ENCODE measurements at places on chromosomes 7 and 10.

DNA sequence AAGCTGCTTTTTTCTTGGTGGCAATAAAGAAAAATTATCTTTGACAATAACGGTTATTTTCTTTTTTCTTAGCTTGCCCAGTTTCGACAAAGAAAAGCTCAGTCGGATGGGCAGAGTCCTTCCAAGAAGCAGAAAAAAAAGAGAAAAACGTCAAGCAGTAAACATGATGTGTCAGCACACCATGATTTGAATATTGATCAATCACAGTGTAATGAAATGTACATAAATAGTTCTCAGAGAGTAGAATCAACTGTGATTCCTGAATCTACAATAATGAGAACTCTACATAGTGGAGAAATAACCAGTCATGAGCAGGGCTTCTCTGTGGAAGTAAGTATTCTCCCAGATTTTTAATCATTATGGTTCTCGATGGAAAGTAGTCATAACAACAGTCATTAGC, 33.0 kb downstream of the AKAP9 start:
- H3K27me3 ChIP-seq, result no peaks in the 10 kb centered on the region
- peaks cover 6% of the 10 kb centered on the region for H3K4me1 ChIP-seq
- H3K27ac ChIP-seq, result no peak overlapping the region
- no peak for DNase-seq
- peaks cover 5% of the 10 kb centered on the region for H3K36me3 ChIP-seq

GRCh38 chr7:45897042-45897690, 8.9 kb downstream of the IGFBP1 start:
- no peak overlapping the region for H3K4me3 ChIP-seq
- H3K27me3 ChIP-seq, result peaks cover 22% of the 10 kb centered on the region
- DNase-seq, result no peak
- no peaks in the 10 kb centered on the region for H3K36me3 ChIP-seq
- H3K27ac ChIP-seq, result no peak overlapping the region
- H3K4me1 ChIP-seq, result no peaks in the 10 kb centered on the region

- peaks cover 15% of the 10 kb centered on the region for H3K4me1 ChIP-seq
- no peak for DNase-seq
- H3K27me3 ChIP-seq, result no peaks in the 10 kb centered on the region
- H3K4me3 ChIP-seq, result no peak overlapping the region
- peaks cover 7% of the 10 kb centered on the region for H3K36me3 ChIP-seq
Measured at GRCh38 chr7:73741600-73741999, 3.0 kb upstream of the ABHD11 start.

DNA sequence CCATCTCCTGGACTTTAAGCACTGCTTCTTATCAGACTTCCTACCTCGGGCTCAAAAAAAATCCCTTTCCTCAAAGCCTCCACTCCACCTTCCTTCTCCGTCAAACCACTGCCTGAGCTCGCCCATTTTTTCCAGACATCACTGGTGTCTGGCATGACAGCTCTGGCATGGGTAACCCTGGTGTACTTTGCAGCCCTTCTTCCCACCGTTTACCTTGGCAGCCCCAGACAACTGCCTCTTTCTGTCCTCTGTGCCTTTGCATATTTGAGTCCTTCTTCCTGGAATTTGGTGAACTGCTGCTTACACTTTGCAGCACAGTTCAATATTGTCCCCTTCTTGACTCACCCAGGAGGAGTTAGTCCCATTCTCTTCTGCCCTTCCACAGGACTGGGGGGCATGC, 144.6 kb upstream of the TBX20 start:
- no peak overlapping the region for H3K4me3 ChIP-seq
- peaks cover 6% of the 10 kb centered on the region for H3K27me3 ChIP-seq
- H3K4me1 ChIP-seq, result no peaks in the 10 kb centered on the region
- no peak overlapping the region for H3K27ac ChIP-seq
- no peak for DNase-seq
- no peaks in the 10 kb centered on the region for H3K36me3 ChIP-seq

DNA sequence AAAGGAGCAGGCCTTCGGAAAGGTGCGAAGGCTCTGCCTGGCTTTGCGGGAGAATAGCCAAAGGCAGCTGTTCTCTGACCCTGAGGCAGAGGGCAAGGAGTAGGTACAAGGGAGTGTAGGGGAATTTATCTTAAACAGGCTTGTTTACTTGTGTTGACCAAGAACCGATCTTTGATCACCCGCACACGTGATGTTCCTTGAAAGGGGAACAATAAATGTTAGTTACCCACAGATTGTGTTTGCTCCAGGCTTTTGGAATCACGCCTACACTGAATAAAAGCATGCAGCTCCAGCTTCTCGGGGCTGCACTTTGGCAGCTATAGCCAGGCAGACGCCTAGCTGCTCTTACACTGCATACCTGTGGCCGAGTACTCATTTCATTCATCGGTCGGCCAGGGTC, 420.8 kb downstream of the PHF14 start:
- no peak overlapping the region for H3K4me3 ChIP-seq
- H3K4me1 ChIP-seq, result no peaks in the 10 kb centered on the region
- no peaks in the 10 kb centered on the region for H3K36me3 ChIP-seq
- H3K27me3 ChIP-seq, result no peaks in the 10 kb centered on the region

GRCh38 chr10:110498087-110498981, 627 bp downstream of the DUSP5 start:
- H3K4me3 ChIP-seq, result peak overlapping the region; percentile 97
- peak overlapping the region; percentile 89 for H3K27ac ChIP-seq
- DNase-seq, result peak; percentile 69
- H3K27me3 ChIP-seq, result no peaks in the 10 kb centered on the region
- peaks cover 38% of the 10 kb centered on the region for H3K36me3 ChIP-seq
- peaks cover 64% of the 10 kb centered on the region for H3K4me1 ChIP-seq

- no peak for DNase-seq
- H3K27ac ChIP-seq, result no peak overlapping the region
- peaks cover 22% of the 10 kb centered on the region for H3K27me3 ChIP-seq
- no peaks in the 10 kb centered on the region for H3K4me1 ChIP-seq
- H3K36me3 ChIP-seq, result no peaks in the 10 kb centered on the region
- no peak overlapping the region for H3K4me3 ChIP-seq
Measured at GRCh38 chr7:1794888-1795542, 124.9 kb downstream of the ELFN1 start.

GRCh38 chr7:90579181-90579688, 16.9 kb upstream of the CDK14 start:
- H3K27me3 ChIP-seq, result no peaks in the 10 kb centered on the region
- H3K4me1 ChIP-seq, result no peaks in the 10 kb centered on the region
- no peak overlapping the region for H3K27ac ChIP-seq
- DNase-seq, result no peak
- H3K4me3 ChIP-seq, result no peak overlapping the region
- no peaks in the 10 kb centered on the region for H3K36me3 ChIP-seq

- no peaks in the 10 kb centered on the region for H3K4me1 ChIP-seq
- no peak overlapping the region for H3K27ac ChIP-seq
- no peaks in the 10 kb centered on the region for H3K27me3 ChIP-seq
Measured at GRCh38 chr7:107232568-107233090, 63.8 kb downstream of the HBP1 start.

DNA sequence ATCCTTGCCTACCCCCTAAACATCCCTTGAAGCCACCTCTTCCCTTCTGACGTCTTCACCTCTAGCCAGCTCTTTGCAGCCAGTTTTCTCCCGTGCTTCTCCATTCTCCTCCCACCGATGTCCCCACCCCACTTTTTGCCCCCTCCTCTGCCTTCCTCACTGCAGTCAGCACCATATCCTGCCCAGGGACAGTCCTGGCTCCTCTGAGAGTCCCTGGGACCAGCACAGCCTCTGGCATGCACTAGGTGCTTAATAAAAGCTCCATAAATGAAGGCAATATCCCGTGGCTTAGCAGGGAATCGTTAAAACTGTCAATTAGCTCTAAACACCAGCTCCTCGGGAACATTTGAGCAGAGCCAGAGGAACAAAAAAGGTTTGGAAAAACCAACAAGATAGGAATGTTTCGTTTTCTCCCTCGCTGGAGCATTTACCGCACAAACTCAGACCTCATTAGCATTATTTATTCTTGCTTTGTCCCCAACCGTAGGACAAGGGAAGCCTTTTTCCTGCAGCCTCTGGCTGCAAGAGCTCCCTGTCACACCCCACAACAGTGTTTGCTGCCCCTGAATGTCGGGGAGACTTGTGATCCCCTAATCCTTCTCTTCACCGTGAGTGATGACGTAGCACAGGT, 16.1 kb downstream of the MYL10 start:
- DNase-seq, result no peak
- H3K27ac ChIP-seq, result no peak overlapping the region
- H3K36me3 ChIP-seq, result no peaks in the 10 kb centered on the region
- H3K27me3 ChIP-seq, result no peaks in the 10 kb centered on the region
- no peak overlapping the region for H3K4me3 ChIP-seq

GRCh38 chr10:5581670-5582566, 57.2 kb downstream of the CALML3 start:
- no peak overlapping the region for H3K27ac ChIP-seq
- no peak overlapping the region for H3K4me3 ChIP-seq
- peaks cover 6% of the 10 kb centered on the region for H3K27me3 ChIP-seq
- H3K4me1 ChIP-seq, result no peaks in the 10 kb centered on the region

DNA sequence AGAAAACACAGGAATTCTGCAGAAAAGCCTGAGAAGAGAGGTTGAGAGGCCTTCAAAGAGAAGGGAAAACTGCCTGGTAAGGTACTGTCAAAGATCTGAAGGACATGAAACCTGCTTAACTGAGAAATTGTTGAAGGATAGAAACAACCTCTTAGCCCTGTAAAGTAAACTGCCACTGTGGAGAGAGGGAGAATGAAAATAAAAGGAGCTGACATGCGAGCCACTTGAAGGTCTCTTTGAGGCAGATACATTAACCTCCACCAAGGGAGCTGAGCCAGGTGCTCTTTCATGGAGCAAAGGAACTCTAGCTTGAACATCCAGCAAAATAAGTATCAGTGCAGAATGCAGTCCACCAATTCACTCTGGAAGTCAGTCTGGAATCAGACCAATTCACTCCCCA, 108.8 kb upstream of the FEZF1 start:
- no peaks in the 10 kb centered on the region for H3K27me3 ChIP-seq
- no peaks in the 10 kb centered on the region for H3K36me3 ChIP-seq
- no peak overlapping the region for H3K4me3 ChIP-seq
- H3K4me1 ChIP-seq, result no peaks in the 10 kb centered on the region

DNA sequence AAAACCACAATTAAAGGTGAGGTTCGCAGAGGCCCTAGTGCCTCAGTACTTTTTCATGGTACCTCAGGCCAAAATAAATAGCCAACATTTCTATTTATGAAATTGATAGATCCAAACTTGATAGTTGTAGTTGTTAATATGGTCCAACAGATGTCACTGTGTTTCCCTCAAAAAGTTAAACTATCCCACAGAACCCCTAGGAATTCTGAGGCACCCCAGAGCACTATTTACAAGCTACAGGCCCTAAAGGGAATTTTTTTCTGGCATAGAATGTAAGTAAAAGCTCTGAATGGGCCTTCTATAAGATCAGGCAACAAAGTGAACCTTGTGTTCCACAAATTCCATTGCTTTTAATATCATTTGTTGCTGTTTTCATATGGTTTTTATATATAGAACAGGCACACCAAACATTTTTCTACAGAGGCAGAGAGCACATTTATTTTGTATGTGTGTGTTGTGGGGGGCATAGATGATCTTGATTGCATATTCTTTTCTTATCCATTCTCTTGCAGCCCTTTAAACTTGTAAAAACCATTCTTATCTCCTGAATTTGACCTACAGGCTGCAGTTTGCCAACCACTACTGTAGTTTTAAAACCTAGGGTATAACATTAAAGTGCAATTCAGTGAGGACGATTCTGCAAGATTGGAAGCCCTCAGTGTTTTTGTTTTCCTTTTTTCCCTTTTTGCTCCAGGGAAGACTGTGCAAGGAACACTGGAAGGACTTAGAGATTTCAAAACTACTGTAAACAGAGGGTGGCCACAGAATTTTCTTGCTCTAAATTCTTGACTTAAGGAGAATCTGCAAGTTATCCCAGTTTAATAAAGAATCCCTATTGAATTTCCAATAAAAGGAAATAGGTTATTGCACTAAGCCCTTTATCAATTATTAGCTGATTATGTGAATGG, 3.5 kb upstream of the ARL4A start:
- H3K4me3 ChIP-seq, result no peak overlapping the region
- DNase-seq, result no peak
- peaks cover 28% of the 10 kb centered on the region for H3K4me1 ChIP-seq
- H3K27me3 ChIP-seq, result no peaks in the 10 kb centered on the region
- H3K27ac ChIP-seq, result no peak overlapping the region

GRCh38 chr10:95377950-95378349, 87.1 kb upstream of the PDLIM1 start:
- DNase-seq, result no peak
- no peak overlapping the region for H3K27ac ChIP-seq
- no peaks in the 10 kb centered on the region for H3K36me3 ChIP-seq
- H3K27me3 ChIP-seq, result peaks cover 15% of the 10 kb centered on the region

GRCh38 chr10:43249151-43249961, 17.5 kb downstream of the RASGEF1A start:
- DNase-seq, result no peak
- peaks cover 2% of the 10 kb centered on the region for H3K4me1 ChIP-seq
- no peaks in the 10 kb centered on the region for H3K36me3 ChIP-seq
- no peak overlapping the region for H3K27ac ChIP-seq
- H3K4me3 ChIP-seq, result no peak overlapping the region

DNA sequence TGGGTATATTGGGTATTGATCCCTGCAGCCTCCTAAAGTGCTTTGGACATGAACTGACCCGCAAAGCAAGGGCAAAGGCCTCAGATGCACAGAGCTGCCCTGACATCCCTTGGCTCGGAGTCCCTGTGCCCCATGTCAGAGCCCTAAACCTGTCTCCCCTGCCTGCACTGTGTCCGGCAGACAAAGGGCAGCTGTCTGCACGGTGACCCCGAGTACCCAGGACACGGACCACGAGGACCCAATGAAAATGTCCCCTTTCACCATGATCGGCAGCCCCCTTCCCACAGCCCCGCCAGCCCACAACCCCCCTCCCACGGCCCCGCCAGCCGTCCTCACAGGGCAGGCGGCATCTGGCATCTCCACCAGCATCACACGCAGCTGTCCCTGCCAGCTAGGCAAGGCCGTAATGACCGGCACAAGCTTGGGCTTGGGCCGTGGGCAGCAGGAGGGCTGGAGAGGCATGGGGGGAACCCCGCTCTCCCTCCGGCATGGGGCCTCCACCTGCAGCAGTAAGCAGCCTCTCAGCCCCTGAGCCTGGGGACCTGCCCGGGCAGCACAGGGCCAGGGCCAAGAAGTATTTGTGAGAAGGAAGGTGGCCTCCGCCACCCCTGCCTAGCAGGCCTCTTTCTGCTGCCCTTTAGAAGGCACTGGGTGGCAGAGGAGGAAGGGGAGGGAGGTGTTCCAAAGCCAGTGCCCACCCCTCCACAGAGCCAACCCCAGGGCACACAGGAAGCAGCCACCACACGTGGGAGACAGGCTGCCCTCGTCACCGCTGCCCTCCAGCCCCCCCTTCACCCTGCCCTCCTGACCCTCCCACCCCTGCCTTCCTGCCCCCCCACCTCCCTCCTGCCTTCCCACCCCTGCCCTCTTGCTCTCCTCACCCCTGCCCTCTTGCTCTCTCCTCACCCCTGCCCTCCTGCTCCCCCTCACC, 10.1 kb downstream of the NUDT1 start:
- H3K27ac ChIP-seq, result peak overlapping the region; percentile 66
- no peaks in the 10 kb centered on the region for H3K27me3 ChIP-seq
- peaks cover 39% of the 10 kb centered on the region for H3K36me3 ChIP-seq

GRCh38 chr7:34723866-34724490, 66.0 kb downstream of the NPSR1 start:
- no peak for DNase-seq
- peaks cover 10% of the 10 kb centered on the region for H3K4me1 ChIP-seq
- no peak overlapping the region for H3K27ac ChIP-seq
- peaks cover 2% of the 10 kb centered on the region for H3K27me3 ChIP-seq
- no peak overlapping the region for H3K4me3 ChIP-seq
- no peaks in the 10 kb centered on the region for H3K36me3 ChIP-seq

GRCh38 chr7:121003986-121004685, 15.6 kb downstream of the CPED1 start:
- H3K36me3 ChIP-seq, result no peaks in the 10 kb centered on the region
- H3K4me1 ChIP-seq, result peaks cover 4% of the 10 kb centered on the region
- H3K27ac ChIP-seq, result no peak overlapping the region
- no peak for DNase-seq
- peaks cover 10% of the 10 kb centered on the region for H3K27me3 ChIP-seq
- H3K4me3 ChIP-seq, result no peak overlapping the region
